Stimulated activated CD4-positive, alpha-beta T cell treated with anti-CD3 and anti-CD28 coated beads, Interleukin-15, amount 100 ng/mL, for 1 hour (primary cell): ENCODE measurements at places on chromosomes 1 and 21.

GRCh38 chr1:203390298-203390697 is 39.4 kb upstream of the FMOD start:
- no peak for DNase-seq

- no peak for DNase-seq
Measured at GRCh38 chr1:24905355-24905978, 24.6 kb downstream of the RUNX3 start.

DNA sequence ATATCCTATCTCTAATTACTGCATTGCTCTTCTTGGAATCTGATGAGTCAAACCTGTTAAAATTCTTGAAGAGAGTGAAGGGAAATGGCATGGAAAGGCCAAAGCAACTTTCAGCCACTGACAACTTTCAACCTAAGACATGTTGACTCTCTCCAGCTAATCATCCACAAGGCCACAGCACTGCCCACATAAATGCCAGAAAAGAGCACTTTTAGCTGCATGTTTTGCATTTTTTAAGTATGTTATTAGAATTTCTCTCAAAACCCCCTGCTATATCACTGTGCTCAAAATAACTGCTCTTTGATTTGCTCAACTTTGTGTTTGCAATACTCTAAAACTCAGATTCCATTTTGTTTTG is 352.5 kb downstream of the ADGRL2 start:
- DNase-seq = no peak

GRCh38 chr1:223017291-223017690 is 125.8 kb downstream of the TLR5 start:
- no peak for DNase-seq

- no peak for DNase-seq
Measured at GRCh38 chr1:100076744-100077143, 56.0 kb downstream of the SASS6 start.

GRCh38 chr1:30678209-30678608 is 45.2 kb downstream of the MATN1 start:
- DNase-seq = no peak

GRCh38 chr1:13801232-13801631 is 101.2 kb downstream of the PRDM2 start:
- DNase-seq = no peak

- DNase-seq = no peak
Measured at GRCh38 chr1:246789454-246790339, 65.5 kb downstream of the SCCPDH start.

GRCh38 chr1:244027491-244028145 is 23.5 kb upstream of the ZBTB18 start:
- no peak for DNase-seq

DNA sequence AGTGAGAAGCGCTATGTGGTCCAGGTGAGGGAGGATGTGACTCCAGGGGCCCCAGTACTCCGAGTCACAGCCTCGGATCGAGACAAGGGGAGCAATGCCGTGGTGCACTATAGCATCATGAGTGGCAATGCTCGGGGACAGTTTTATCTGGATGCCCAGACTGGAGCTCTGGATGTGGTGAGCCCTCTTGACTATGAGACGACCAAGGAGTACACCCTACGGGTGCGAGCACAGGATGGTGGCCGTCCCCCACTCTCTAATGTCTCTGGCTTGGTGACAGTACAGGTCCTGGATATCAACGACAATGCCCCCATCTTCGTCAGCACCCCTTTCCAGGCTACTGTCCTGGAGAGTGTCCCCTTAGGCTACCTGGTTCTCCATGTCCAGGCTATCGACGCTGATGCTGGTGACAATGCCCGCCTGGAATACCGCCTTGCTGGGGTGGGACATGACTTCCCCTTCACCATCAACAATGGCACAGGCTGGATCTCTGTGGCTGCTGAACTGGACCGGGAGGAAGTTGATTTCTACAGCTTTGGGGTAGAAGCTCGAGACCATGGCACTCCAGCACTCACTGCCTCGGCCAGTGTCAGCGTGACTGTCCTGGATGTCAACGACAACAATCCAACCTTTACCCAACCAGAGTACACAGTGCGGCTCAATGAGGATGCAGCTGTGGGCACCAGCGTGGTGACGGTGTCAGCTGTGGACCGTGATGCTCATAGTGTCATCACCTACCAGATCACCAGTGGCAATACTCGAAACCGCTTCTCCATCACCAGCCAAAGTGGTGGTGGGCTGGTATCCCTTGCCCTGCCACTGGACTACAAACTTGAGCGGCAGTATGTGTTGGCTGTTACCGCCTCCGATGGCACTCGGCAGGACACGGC is 2.2 kb downstream of the CELSR2 start:
- no peak for DNase-seq

GRCh38 chr1:44830900-44831304 is 12.2 kb downstream of the PTCH2 start:
- no peak for DNase-seq

DNA sequence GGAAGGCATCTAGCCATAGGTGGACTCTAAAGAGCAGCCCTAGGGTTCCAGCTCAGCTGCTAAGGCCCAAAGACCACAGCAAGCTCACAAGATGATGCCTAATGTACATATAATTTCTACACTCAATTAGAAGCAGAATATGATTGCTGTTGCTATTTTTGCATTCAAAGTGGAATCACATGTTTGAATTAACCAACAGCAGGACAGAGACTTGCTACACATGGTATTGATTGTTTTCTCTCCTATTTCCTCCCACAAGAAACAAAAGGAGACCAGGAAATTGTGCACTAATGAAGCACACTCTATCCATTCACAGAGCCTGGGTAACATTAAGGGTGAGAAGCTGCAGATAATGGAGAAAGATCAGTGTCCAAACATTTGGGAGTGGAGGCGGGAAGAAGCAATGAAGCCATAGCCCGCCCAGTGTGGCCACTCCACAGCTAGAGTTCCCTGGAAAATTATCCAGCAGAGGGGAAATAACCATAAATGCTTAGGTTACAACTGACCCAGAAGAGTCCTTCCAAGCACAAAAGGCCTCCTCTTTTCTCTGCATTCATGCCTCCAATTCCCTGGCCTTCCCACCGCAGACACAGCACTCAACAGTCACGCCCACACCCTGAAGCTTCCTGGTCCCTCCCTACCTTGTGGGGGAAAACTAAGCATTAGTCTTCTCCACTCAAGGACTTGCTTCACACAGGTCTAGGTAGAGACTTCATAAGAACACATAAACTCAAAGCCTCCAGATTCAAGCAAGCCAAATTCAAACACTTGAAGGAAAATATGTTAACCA is 7.5 kb downstream of the CNN3 start:
- no peak for DNase-seq

- no peak for DNase-seq
Measured at GRCh38 chr1:60055336-60055735, 18.2 kb downstream of the C1orf87 start.

DNA sequence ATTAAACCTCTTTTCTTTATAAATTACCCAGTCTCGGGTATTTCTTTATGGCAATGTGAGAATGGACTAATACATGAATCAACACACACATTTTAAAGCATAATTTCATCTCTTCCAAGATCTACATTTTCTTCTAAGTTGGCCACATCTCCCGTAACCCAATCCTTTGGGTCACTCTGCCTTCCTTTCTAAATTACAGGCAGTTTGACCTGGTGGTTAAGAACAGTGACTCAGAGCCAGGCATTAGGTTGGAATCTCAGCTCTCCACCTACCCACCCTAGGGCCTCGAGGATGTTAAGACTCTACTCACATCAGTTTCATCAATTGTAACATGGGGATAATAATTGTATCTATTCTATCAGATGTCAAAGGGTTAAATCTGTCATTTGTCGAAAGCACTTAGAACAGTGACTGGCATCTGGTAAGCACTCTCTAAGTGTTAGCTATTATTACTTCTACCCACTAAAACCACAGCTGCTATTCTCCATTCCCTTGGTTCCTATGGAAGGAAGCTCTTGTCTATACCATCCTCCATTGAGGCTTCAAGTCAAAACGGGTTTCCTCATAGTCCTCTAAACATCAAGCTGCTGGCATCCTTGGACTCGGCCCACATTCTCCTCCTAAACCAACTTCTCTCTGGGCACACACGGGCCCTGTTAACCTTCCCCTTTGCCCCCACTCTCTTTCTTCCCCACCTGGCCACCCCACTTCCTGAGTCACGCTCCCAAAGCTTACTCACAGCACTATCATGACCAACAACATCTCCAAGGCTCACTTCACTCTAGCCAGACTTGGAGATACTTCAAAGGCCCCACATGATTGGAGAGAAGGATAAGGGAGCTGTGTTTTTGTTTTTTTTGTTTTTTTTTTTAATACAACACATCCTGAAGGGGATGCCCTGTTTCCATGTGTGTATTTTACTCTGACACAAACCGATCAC is 116.9 kb downstream of the TGFBR3 start:
- no peak for DNase-seq

DNA sequence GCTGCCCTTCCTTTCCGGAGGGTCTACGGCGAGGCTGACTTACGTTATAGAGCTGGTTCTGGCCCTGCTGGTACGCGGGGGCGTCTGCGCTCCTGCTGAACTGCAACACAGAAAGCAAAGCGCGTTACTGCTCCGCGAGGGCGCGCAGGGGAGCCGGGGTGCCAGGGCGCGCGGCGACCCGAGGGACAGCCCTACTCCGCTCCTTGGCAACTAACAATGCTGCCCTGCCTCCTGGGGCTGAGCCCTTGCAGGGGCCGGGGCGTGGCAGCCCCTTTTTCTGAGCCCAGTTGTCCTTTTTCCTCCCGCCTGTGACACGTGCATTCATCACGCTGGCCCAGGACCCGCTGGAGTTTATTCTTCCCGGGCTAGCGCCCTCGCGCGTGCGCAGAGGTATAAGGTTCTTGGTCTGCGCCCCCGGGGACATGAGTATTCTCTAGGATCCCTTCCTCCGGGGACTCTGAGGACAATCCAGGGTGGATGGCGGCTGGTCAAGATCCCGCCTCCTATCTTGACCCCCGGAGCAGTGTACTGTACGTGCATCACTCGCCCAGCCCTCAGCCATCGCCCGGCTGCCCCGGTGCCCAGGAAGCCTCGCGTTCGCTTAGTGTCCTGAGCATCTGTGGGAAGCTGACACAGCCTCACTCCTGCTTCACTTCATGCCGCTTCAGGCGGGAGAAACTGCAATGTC is 78.9 kb downstream of the CD247 start:
- DNase-seq = no peak

GRCh38 chr1:244163861-244164510 is 112.9 kb downstream of the ZBTB18 start:
- DNase-seq = no peak

GRCh38 chr1:46642115-46642680 is 25.6 kb upstream of the MOB3C start:
- no peak for DNase-seq

DNA sequence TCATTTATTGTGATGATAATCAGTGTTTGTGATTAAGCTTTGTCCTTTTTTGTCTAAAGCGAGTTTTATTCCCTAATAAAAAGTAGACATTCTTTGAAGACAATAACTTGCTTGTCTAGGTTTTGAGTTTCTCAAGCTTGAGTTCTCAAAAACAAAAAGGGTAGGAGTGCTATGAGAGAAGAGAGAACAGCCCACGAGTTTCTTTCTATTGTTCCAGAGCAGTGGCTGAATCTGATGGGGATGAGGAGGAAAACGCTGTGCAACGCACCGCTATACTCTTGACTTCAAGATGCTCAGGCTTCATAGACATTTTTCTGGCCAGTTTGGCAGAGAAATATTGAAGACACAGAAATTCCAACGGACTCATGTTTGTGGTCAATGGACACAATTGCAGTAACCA is 669.8 kb upstream of the B3GALT2 start:
- DNase-seq = no peak

DNA sequence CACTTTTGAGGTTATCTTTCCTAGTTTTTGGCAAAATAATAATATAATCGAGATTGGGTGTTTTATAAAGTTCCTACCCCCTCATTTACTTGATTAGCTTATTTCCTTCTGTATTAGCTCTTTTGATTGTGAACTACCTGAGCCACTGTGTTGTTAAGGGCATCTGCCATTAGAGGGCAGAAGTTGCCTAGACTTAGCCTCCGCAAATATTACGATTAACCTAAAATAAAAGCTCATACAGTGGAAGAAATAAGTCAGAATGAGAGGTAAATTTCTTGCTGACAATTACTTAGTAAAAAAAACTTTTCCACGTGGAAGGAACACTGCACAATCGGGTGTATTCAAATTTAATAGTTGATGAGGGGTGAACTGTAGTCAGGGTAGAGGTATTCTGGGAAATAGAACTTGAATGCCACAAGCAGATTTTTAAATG is 2.3 kb downstream of the H3-3A start:
- DNase-seq = no peak

DNA sequence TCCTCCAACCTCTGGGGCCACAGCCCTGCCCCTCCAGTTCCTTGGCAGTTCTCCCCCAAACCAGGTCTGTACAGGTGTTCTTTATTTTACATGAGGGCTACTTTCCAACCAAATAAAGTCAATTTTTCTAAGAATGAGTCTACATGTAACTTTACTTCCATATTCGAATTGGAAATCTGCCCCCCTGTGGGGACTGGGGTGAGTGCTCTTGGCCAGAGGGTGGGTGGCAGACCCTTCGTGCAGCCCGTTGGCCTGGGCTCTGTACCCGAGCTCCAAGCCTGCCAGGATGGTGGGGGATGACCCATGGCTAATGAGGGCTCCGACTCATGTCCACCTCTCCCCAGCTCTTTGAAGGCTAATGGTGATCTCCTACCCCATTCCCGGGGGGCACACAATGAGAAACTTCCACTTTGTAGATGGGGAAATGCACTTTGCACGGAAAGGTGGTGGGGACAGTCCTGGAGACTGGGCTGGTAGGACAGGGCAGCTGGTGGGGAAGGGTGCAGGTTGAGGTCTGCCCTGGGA is 589 bp upstream of the CATSPER4 start:
- DNase-seq = no peak

DNA sequence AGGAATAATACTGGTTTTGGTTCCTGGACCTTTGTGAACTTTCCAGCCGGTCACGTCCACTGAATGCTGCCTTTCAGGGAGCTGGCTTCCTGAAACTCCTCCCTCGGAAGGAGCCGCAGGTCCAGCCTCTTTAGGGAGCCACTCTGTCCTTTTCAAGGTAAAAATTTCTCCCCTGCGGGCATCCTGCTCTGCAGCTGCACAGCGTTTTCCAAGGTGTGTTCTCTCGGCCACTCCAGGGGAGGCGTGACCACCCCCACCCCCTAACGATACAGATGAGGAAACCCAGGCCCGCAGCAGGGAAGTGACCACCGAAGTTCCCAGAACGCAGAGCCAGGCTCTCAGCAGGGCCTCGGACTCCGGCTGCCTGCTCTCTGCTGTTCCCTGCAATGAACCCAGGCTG is 21.5 kb downstream of the PADI2 start:
- no peak for DNase-seq

DNA sequence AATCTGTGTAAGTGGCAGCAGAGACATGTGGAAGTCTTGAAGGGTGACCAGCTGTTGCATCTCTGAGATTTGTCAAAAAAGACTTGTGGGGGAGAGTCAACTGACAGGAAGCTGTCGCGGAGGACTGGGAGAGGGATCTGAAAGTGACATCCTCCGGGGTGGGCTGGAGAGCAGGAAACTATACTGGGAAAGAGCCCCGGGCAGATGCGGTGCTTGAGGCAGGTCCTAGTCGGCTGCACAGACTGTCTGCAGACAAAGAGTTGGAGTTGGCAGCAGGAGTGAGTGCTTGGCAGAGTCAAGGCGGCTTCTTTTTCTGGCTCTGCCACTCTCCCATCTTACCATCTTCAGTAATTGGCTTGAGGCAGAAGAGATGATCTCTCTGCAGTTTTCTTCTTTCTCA is 294.0 kb upstream of the C1orf87 start:
- no peak for DNase-seq
